ENCODE measurements at places on chromosomes 6 and 20.

DNA sequence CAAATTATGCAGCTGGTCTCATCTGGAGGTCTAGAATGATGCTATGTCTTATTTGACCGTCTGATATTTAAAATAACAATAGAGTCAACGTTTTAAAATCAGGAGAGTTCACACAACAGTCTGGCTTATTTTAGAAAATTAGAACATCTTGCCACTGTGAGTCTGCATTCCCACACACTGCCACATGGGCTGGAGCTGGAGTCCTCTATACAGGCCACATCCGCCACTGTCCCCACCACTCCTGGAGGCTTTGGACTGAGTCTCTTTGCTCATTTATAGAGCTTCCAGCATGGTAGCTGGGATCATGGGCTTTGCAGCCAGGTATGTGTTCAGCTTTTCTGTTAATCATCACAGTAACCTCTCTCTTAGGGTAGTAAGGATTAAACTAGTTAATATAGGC, 68.8 kb upstream of the ZNFX1 start:
- no peak for DNase-seq

GRCh38 chr6:125659887-125660286, 89.5 kb upstream of the HEY2 start:
- DNase-seq: no peak

DNA sequence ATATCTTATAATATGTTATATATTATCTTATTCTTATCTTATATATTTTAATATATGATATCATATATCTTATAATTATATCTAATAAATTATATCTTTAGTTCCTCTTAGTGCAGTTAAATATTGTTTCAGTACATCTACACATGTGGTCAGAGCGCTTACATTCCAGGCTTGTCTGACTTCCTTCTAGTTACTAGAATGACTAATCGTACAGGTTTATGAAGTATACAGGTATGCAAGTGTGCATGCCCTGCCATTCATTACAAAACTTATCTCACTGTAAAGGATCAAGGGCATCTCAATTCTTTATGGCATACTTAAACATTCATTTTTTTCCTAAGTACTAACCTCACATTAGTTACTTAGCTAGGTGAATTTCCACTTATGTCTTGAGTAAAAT, 1278.0 kb upstream of the MAP3K7 start:
- no peak for DNase-seq

DNA sequence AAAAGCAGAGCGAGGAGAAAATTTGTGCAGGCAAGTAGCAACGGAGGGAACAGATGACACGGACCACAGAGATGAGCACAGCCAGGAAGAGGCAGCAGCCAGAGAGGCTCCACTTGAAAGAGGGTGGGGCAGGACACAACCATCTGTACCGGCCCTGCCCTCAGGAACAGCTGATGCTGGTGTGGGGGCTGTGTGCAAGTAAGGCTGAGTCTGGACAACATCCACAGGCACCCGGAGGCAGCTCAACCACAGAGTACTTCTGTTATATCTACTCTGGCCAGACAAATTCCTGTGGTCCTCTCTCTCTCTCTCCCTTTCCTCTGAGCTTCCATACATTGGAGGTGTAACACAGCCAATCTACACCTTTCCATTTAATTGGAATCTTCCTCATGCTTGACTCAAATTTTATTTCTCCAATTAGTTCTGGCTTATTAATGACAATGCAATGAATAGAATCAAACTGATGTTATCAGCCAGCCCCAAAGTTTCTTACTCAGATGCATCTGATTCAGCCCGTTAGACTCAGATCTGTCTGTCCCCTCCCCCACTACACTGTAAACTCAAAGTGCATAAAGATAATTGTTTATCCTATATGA, 24.9 kb downstream of the KIF13A start:
- DNase-seq: peak; percentile 97

DNA sequence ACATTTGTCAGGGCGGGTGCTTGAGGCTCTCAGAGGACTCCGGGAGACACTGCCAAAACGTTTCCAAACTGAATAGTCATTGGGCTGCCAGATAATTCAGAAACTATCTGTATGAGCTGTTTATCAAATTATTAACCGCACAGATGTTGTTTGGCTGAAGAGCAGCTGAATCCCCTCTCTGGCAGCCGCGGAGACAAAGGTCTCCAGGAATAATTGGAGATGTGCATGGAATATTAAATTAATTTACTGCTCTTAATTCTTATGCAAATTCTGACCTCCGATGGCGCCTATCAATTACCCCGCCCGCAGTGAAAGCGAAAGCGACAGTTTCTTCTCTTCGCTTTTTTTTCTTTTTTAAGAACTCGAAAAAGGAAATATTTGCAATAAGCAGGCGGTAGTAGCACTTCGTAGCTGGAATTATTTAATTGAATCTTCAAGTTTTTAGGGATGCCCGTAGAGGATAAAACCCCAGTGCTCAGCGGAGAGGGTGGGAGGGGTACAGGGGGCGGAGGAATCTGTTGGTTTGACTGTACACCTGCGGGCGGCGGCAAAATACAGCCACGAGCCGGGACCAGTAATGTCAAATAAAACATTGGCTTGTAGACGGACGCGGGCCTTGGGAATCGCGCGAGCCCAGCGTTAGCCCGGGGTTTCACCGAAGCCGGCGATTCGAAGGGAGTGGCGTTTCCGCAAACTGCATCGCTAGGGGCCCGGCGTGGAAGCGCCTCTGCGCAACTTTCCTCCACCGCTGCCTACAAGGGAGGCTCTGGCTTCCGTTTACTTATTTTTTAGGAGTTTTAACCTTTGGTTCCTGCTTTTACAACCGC, 6.2 kb downstream of the LINC00237 start:
- DNase-seq: no peak

DNA sequence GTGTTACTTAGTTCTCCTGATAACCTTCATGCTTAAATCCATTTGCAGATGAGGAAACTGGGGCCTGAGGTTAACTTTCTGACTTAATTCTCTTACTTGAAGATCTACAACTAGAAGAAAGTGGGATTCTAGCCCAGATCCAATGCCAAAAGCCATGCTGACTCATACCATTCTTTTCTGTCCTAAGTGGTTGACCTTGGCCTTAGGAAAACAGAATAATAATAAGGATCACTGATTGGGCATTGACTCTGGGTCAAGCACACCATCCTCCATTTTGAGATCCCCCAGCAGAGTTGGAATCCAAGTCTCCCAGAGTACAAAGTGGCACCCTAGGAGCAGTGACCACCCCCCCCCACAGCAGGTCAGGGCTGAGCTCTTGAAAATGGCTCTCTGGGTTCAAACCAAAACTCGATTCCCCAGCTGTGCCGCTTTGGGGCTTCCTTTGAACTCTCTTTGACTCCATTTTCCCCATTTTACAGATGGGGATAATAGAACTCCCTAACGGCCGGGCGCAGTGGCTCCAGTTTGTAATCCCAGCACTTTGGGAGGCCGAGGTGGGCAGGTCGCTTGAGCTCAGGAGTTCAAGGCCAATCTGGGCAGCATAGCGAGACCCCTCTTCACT, 12.8 kb upstream of the ZNF217 start:
- peak; percentile 82 for DNase-seq

GRCh38 chr6:5173810-5174209, 86.9 kb downstream of the LYRM4 start:
- DNase-seq: no peak

- peak; percentile 57 for DNase-seq
These were observed 113.9 kb downstream of the GMPR start for GRCh38 chr6:16352258-16352635.

- DNase-seq: no peak
These were observed 169.4 kb downstream of the SYNDIG1 start for GRCh38 chr20:24638591-24639548.

- no peak for DNase-seq
These were observed 163.2 kb downstream of the SYCP2 start for GRCh38 chr20:59770270-59770669.

- peak; percentile 77 for DNase-seq
These were observed 116.9 kb upstream of the EMILIN3 start for GRCh38 chr20:41483553-41483930.

DNA sequence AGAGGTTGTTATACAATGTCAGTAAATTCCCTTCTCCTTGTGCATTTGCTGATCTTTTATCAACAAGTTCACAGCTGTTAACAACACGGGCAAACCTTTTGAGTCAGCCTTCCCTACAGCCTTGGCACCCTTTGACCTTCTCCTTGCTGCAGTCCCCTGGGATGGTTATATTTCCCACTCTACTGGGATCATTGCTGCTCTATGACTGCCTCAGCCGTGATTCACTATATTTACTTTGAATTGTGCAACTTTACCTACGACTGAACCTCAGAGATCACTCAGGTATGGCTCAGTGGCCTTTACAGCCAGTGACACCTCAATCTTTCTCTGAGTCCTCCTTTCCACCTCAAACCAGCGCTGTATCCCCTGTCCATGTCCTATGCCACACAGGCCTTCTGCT, 1293.3 kb downstream of the EPHA7 start:
- no peak for DNase-seq

- no peak for DNase-seq
These were observed 70.8 kb upstream of the SLC35B3 start for GRCh38 chr6:8506126-8506525.

GRCh38 chr6:6314596-6314995, 5.9 kb downstream of the F13A1 start:
- no peak for DNase-seq

GRCh38 chr6:24125980-24126379, at the start of gene NRSN1:
Gene NRSN1 (plus strand): TSS chr6:24126215. CDS start chr6:24134328, 8,113 bp downstream.
- DNase-seq: no peak

GRCh38 chr20:39762716-39763115, 800.6 kb downstream of the DHX35 start:
- DNase-seq: no peak

DNA sequence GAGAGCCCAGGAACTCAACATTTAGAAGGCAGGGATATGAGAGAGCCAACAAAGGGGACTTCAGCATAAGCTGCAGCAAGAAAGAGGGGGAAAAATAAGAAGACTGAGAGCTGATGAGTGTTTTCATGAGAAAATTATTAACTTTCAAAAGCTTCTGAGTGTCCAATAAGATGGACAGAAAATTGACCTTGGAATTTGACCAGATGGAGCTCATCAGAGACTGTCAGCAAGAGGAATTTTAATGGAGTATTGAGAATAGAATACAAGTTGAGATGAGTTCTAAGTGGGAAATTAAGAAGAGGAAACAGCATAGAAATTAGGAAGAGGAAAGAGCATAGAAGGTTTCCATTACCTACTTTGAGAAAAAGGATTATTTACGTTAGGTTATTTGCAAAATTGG, 428.2 kb downstream of the LMBRD1 start:
- no peak for DNase-seq

- DNase-seq: peak; percentile 18
These were observed 662 bp downstream of the ENTPD6 start for GRCh38 chr20:25195962-25196785.

GRCh38 chr6:38051819-38052434, 232.4 kb downstream of the ZFAND3 start:
- DNase-seq: no peak

DNA sequence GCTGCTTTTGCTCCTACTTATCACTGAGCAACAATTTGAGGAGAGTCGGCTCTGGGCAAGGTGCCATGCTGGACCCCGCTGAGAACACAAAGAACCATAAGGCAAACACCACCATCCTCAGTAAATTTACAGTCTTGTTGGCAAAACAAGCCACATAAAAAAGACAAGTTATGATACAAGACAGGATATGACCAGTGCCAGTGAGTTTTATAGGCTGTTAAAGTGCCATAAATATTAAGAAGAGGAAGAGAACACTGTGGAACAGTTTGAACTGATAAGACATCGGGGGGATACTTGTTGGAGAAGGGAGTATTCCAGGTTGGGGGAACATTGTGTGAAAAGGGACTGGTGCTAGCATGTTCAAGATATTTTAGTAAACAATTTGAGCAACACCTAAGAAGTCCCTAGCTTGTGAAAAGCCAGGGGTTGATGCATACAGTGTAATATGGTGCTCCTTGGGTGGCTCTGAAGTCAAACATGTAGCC, 25.3 kb upstream of the RIPOR2 start:
- no peak for DNase-seq

GRCh38 chr6:45572833-45573232, 195.1 kb upstream of the SUPT3H start:
- no peak for DNase-seq

DNA sequence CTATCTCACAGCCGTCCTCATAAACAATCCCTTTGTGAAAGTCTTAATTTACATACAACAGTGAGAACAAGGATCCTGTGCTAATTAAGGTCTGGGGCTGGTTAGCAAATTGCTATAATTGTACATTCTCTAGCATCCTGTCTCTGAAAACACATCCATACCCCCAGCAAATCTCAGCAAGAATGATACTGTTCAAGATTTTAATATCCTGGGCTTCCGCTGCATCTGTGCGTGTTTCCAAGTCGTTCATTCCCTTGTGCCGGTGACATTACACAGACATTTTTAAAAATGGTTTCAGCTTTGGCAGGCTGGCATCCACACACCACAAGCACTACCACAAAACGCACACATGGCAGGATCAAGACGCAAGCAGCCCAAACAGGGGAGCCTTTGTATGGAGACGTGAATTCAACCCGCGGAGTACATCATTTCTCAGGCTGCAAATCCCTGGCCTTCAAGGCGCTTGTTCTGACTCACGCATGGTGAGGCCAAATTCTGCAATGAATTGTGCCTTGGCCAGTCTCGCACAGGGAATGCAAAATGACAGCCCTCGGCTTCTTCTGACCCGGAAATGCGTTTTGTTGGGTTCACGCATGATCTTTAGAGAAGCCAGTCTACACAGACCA, 20.3 kb downstream of the ZMYND8 start:
- DNase-seq: peak; percentile 92
